HuH-7 (cell line): ENCODE measurements at places on chromosomes 12 and 14.

- peak; percentile 37 for DNase-seq
Measured at GRCh38 chr12:46983959-46984841, 95.2 kb upstream of the PCED1B start.

GRCh38 chr12:120741476-120742421 is 16.1 kb downstream of the ACADS start:
- no peak for DNase-seq

DNA sequence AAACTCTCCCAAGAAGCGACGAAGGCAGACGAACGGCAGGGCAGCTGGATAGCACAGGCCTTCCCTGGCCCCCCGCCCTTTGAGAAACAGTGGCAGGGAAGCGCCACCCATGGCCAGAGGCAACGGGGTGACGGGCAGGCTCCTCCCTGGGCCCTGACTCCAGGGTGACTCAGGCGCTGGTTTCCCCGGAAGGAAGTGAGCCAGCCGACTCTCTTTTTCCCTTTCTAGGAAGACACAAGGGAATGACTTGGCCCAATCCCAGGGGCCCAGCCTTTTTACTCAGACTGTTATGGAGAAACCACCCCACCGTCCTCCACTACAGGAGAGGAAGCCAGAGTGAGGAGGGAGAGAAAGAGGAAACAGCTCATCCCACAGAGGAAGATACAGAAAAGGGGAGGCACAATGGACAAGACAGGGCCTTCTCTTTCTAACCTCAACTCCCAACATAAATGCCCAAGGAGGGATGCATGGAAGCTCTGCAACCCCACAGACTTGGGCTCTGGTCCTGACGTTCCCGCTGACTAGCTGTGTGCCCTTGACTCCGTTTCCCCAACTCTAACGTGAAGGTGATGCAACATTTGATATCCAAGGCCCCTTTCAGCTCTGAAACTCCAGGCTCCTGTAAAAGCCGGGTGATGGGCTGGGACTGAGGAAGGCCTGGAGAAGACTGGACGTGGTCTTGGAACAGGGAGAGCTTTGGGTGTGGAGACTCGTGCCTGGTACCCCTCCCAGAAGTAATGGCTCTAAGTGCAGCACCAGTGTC is 27.9 kb downstream of the ACTN1 start:
- DNase-seq: no peak

DNA sequence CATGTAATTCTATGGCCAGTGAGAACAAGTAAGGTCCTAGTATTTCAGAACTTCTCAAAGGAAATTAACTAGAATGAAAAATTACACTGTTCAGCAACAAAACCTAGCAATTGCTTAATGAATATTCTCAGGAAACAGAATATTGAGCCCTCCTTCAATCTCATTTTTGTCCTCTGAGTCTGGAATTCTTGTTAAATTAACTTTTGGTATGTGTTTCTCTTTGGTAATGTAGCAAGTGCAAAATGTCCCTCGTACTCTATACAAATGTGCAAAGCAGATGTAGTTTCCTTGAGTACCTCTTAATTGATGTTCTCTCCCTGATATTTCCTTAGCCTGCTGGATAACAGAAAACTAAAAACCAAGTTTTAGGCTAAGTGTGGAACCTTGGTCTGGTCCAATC is 190.8 kb upstream of the CNOT2 start:
- no peak for DNase-seq

DNA sequence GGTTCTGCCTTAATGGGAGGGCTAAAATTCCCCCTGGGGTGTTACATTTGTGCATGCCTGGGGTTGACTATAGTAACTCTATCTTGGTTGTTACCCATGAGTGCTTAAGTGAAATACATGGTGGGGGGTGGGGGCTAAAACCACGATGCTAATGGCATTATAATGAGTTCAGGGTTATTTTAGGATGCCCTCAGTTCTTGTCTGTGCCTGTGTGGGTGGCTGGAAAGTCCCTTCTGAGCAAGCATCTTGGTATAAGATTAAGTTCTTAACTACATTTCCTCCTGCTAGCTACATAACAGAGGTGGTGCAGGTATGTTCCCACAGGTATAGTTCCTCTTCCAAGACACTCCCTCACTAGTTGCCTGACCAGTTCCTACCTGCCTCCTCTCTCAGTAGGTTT is 822.3 kb downstream of the LRFN5 start:
- DNase-seq: no peak

GRCh38 chr12:48300774-48301173 is 49.9 kb downstream of the ZNF641 start:
- no peak for DNase-seq

GRCh38 chr12:106291342-106291741 is 11.2 kb upstream of the TCP11L2 start:
- no peak for DNase-seq
